ENCODE measurements at places on chromosomes 13 and 19. TPM values are rescaled to one million over a fixed set of nuclear protein-coding genes. Genes with fewer than 3 reads are reported as not detected.

GRCh38 chr19:35095667-35096368 lies 19.8 kb upstream of the FXYD3 start:
- H3K4me1 ChIP-seq, result peaks cover 2% of the 10 kb centered on the region
- no peak overlapping the region for H3K4me3 ChIP-seq
- H3K27ac ChIP-seq, result no peak overlapping the region
- no peaks in the 10 kb centered on the region for H3K36me3 ChIP-seq

Gene CEACAM6
- not detected for total RNA-seq

GRCh38 chr19:52464798-52465470 lies 11.6 kb downstream of the ZNF578 start:
- H3K4me3 ChIP-seq, result no peak overlapping the region
- H3K4me1 ChIP-seq, result no peaks in the 10 kb centered on the region
- no peak for DNase-seq
- H3K36me3 ChIP-seq, result no peaks in the 10 kb centered on the region
- H3K27ac ChIP-seq, result no peak overlapping the region

DNA sequence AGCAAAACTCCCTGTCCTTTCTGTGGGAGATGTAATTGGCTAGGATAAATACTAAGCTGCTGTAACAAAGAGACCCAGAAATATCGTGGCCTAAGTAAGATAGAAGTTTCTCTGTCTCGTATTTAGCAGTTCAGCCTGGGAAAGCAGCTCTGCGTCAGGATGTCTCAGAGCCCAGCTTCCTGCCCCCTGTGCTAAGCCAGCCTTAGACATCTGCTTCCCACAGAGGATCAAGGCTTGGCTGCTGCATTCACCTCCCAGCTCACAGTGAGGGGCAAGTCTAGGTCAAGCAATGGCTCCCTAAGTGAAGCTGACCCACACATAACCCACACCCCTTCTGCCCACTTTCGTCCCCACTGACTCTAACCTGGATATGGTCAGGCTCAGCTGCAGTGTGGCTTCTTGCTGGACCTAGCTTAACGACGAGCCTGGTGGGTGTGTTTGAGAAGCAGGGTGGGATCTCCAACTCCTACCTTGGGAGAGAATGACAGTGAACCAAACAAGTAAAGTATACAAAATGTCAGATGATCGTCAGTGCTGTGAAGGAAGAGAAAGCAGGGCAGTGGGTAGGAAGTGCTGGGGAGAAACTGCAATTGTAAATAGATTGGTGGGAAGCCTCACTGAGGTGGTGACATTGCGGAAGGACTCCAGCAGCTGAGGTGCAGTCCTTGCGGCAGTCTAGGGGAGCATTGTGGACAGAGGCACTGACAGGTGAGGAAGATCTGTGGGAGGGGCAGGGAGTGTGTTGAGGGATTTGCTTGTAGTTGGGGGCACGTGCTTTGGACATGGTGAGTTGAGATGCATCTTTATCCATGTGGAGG lies 82.9 kb downstream of the TNFRSF19 start:
- no peak overlapping the region for H3K4me3 ChIP-seq
- H3K27me3 ChIP-seq, result no peaks in the 10 kb centered on the region
- H3K27ac ChIP-seq, result no peak overlapping the region
- no peaks in the 10 kb centered on the region for H3K36me3 ChIP-seq
- no peak for DNase-seq

Gene ZNF415
- total RNA-seq, result 1.3 TPM

Gene IGFL2
- total RNA-seq, result not detected

DNA sequence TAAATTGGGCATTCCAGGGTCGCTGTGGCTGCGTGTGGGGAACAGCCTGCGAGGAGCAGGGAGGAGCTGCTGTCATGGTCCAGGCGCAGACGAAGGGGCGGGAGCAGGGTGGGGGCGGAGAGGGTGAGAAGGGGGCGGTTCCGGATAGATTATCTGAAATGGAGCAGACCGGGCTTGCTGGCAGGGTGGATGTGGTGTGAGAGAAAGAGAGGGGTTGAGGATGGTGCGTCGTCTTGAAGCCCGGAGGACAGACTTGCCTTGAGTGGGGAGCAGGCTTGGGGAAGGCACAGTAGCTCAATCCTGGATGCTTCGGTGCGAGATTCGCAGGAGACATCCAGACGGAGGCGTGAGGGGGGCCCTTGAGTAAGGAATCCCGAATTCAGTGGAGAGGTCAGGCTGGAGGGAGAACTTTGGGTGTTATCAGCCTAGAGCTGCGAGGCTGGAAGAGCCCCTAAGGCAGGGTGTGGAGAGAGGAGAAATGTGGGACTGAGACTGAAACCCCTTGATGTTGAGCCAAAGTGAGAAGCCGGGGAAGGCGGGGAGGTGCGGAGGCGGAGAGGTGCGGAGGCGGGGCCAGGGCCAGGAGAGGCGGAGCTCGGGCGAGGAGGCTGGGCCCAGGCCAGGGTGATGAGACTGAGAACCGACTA lies 40.6 kb downstream of the DPF1 start:
- peak overlapping the region; percentile 7 for H3K4me3 ChIP-seq
- peaks cover 3% of the 10 kb centered on the region for H3K36me3 ChIP-seq
- no peaks in the 10 kb centered on the region for H3K27me3 ChIP-seq
- DNase-seq, result no peak

DNA sequence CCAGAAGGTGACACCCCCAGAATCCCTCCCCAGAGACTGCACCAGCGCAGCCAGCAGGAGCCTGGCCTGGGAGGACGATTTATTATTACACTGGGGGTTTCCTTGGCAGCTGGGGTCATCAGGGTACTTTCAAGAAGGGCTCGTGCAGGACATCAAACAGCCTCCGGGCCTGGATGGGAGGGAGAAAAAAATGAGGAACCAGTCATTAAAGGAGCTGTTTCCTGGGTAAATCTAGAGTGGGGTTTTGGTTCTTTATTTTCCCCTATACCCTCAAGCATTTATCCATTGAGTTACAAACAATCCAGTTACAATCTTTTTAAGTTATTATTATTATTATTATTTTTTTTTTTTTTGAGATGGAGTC lies 3.1 kb downstream of the POLR1G start:
- no peak overlapping the region for H3K4me3 ChIP-seq
- H3K36me3 ChIP-seq, result peaks cover 33% of the 10 kb centered on the region
- H3K4me1 ChIP-seq, result peaks cover 2% of the 10 kb centered on the region

DNA sequence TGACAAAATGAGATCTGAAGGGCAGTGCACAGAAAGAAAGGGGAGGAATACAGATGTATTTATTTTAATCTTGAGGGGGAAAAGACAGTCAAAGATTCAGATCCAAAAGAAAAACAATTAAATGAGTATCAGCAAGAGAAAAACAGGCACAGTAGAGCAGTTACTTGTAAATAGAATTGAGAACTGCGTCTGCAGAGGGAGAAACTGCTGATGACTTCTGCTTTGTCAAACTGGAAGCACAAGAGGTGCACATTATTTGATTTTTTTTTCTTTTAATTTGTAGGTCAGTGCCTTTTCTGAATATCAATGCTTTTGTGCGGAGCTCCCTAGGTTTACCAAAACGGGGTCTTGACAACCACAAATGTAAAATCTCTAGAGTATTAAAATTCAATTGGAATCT lies 37.3 kb downstream of the EFNB2 start:
- peak overlapping the region; percentile 50 for H3K4me3 ChIP-seq
- H3K27me3 ChIP-seq, result no peaks in the 10 kb centered on the region
- DNase-seq, result no peak
- H3K27ac ChIP-seq, result peak overlapping the region; percentile 47

GRCh38 chr13:38429916-38430315 lies 80.3 kb downstream of the UFM1 start:
- H3K4me1 ChIP-seq, result no peaks in the 10 kb centered on the region
- DNase-seq, result no peak

Gene TECR
- total RNA-seq, result 88.7 TPM

DNA sequence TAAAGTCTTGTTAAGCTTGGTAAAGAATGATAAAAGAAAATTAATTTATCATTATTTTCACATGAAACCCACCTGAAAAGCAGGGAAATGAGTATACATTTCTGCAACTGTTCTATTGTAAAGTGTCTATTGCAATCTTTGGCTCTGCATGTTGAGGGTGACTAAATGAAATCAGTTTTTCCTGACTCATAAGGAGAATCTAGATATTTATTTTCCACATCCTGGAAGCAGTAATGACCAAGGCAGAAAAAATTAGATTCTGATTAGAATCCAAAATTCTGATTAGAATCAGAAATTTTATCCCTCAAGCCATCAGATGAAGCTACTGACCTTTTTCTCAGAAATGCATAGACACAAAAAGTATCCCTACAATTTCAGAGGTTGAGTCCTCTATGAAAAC lies 178.4 kb downstream of the MYO16 start:
- H3K27me3 ChIP-seq, result no peaks in the 10 kb centered on the region
- no peaks in the 10 kb centered on the region for H3K4me1 ChIP-seq

DNA sequence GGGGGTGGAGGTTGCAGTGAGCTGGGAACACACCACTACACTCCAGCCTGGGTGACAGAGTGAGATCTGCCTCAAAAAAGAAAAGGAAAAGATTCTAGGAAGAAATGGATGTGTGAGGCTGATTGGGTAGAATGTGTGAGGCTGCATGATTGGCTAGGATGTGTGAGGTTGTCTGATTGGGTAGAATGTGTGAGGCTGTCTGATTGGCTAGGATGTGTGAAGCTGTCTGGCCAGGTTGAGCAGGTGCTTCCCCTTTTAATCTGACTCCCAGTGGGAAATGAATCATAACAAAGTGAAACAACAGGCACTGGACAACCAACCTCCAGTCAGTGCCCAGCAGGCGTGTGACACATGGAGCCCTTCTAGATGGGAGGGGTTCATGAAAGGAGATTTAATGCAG lies 14.7 kb downstream of the C13orf46 start:
- H3K27me3 ChIP-seq, result no peaks in the 10 kb centered on the region
- H3K36me3 ChIP-seq, result peaks cover 4% of the 10 kb centered on the region
- H3K27ac ChIP-seq, result no peak overlapping the region
- no peaks in the 10 kb centered on the region for H3K4me1 ChIP-seq
- no peak overlapping the region for H3K4me3 ChIP-seq

GRCh38 chr13:36131931-36132297 lies 732 bp upstream of the DCLK1 start:
- H3K4me3 ChIP-seq, result peak overlapping the region; percentile 70
- no peaks in the 10 kb centered on the region for H3K36me3 ChIP-seq
- no peak overlapping the region for H3K27ac ChIP-seq
- H3K27me3 ChIP-seq, result no peaks in the 10 kb centered on the region
- peak; percentile 11 for DNase-seq
- H3K4me1 ChIP-seq, result no peaks in the 10 kb centered on the region

- DNase-seq, result no peak
- no peaks in the 10 kb centered on the region for H3K27me3 ChIP-seq
- no peak overlapping the region for H3K27ac ChIP-seq
- no peak overlapping the region for H3K4me3 ChIP-seq
These were observed 62.1 kb downstream of the RUBCNL start for GRCh38 chr13:46324976-46325375.

DNA sequence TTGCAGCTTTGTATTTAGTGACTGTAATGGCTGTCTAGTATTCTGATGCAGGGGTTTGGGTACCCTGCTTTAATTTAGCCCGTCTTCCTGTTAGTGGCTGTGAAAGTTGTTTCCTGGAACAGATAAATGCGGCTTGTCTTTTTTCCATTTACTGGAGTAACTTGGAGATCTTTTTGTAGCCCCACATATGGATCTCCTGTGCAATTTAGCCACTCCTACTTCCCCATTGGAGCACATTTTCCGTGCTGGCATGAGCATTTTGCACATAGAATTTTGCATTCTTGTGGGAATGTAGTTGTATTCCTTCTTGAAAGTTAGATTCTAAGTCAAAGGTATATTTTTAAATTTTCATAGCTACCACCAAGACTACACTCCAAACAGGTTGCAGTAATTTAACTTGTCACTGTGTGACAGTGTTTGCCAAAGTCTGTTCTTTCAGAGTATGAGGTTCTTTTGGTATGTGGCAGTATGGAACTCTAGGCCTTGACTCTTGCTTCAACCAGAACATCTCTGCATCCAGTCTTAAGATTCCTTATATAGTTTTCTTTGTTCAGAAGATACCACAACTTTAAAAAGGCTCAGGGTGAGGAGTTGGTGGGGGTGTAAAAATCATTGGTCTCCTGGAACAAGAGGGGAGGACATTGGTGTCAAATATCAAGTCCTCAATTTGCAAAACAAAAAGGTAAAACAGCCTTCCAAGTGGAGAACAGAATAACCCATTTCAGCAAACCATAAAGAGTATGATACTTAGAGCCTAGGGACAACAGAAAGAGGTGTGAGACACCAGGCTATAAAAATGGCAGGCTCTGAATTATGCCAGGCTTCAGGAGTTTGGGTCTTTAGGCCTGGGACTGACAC lies 21.1 kb upstream of the CCDC97 start:
- no peaks in the 10 kb centered on the region for H3K4me1 ChIP-seq
- DNase-seq, result no peak
- H3K4me3 ChIP-seq, result no peak overlapping the region

DNA sequence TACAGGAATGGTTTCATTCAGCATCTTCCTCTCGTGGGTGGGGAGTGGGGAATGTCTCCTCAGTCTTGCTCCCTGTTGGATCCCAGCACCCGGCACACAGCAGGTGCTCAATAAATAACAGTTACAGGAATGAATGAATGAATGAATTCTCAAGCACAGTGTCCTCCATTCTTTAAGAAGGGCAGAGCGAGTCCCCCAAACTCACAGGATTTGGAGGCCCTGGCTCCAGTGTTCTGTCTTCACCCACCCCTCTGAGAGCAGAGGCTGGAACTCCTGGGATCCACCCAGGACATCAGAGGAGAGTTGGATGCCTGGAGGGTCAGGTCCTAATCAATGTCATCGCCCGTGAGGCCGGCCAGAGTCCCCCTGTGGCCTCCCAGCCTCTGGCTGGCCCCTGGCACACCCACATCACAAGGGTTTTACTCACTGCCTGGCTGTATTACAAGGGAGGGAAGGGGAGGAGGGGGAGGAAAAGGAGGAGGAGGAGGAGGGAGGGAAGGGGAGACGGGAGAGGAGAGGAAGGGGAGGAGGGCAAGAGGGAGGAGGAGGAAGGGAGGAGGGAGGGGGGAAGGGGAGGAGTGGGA lies 8.7 kb upstream of the CREB3L3 start:
- H3K36me3 ChIP-seq, result no peaks in the 10 kb centered on the region
- no peaks in the 10 kb centered on the region for H3K27me3 ChIP-seq
- H3K4me1 ChIP-seq, result no peaks in the 10 kb centered on the region
- no peak overlapping the region for H3K4me3 ChIP-seq
- no peak for DNase-seq

GRCh38 chr13:98542568-98543377 lies 34.1 kb downstream of the STK24 start:
- no peak overlapping the region for H3K4me3 ChIP-seq
- peak overlapping the region; percentile 26 for H3K27ac ChIP-seq
- H3K4me1 ChIP-seq, result peaks cover 18% of the 10 kb centered on the region
- H3K36me3 ChIP-seq, result no peaks in the 10 kb centered on the region
- no peaks in the 10 kb centered on the region for H3K27me3 ChIP-seq

- H3K4me3 ChIP-seq, result no peak overlapping the region
- no peak overlapping the region for H3K27ac ChIP-seq
- no peak for DNase-seq
- no peaks in the 10 kb centered on the region for H3K36me3 ChIP-seq
These were observed 65.6 kb downstream of the UFM1 start for GRCh38 chr13:38415233-38415632.

Gene BRCA2
- 0.64 TPM for total RNA-seq
